ENCODE measurements at places on chromosomes 11 and 22.

- peak; percentile 24 for DNase-seq
These were observed 88.3 kb upstream of the MTMR2 start for GRCh38 chr11:96012086-96012824.

- no peak for DNase-seq
These were observed 9.0 kb downstream of the POLR3H start for GRCh38 chr22:41535244-41535643.

DNA sequence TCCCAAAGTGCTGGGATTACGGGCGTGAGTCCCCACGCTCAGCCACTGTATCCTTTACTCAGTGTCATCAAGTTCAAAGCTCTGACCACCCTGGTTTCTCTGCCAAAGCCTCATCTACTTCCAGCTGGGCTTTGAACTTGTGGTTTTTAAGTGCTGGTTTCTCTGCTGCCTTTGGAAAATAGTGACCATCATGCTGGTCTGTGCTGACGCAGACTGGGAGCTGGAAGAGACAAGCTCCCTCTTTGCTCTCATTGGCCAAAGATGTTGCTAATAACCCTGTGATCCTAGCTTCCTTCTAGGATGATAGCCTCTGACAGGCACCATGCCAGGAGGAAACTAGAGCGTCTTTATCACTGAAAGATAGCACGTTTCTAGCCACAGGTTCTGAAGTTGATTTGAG is 62.4 kb downstream of the ALX4 start:
- DNase-seq, result no peak

DNA sequence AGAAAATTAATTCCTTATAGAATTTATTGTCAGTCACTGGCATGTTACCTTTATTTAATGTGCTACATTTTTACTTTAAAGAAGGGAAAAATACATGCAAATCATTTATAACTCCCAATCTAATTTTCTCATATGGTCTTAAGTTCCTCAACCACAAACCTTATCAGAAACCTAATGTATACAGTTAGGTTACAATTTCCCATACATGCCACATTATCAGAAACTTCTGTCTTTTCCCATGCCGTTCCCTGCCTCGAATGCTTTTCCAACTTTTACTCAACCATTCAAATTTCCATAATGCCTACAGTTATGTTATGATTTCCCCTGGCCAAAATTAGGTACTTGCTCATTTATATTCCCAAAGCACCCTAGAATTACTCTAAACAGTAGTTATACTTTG is 13.5 kb downstream of the RSF1 start:
- DNase-seq, result no peak

DNA sequence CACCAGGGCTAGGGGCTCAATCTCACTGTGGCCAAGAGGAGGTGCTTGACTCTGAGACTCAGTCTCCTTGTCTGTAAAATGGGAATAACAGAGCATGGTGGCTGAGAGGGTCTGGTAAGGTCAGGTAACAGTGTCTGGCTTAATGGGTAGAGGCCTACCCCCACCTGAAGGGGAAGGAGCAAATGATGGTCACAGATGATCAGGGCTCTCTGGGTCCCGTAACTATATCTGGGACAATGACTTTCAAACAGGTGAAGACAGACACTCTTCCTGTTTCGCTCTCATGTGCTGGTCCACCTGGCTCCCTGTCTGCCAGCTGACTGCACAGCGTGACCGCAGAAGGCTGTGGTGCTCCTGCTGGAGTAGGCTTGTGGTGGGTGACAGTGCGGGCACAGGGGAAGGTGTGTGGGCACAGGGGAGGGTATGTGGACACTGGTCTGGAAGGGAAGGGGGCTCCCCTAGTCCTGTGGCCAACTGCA is 4.0 kb downstream of the A4GALT start:
- DNase-seq, result no peak

- DNase-seq, result no peak
These were observed 1.5 kb downstream of the TMEM121B start for GRCh38 chr22:17119481-17120202.

- no peak for DNase-seq
These were observed 568 bp upstream of the CSF2RB start for GRCh38 chr22:36912694-36913426.

- DNase-seq, result no peak
These were observed 7.4 kb upstream of the CCDC34 start for GRCh38 chr11:27370374-27370773.

DNA sequence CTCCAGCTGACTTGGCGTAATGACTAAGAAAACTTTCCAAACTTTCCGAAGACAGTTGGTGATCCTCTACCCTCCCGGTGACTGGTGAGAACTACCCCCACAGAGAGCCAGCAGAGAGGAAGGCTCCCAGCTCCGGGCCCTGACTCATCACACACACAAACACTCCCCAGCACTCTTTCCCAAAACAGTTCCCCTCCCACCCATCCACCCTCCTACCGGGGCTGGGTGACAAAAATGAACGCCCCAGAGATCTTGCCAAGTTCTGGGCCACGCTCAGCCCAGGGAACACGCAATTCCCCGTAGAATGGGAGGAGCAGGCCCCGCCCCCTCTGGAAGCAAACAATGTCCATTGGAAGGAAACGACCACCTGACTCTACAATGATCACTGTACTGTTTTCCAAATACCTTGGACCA is 21.3 kb upstream of the JAM3 start:
- DNase-seq, result no peak

DNA sequence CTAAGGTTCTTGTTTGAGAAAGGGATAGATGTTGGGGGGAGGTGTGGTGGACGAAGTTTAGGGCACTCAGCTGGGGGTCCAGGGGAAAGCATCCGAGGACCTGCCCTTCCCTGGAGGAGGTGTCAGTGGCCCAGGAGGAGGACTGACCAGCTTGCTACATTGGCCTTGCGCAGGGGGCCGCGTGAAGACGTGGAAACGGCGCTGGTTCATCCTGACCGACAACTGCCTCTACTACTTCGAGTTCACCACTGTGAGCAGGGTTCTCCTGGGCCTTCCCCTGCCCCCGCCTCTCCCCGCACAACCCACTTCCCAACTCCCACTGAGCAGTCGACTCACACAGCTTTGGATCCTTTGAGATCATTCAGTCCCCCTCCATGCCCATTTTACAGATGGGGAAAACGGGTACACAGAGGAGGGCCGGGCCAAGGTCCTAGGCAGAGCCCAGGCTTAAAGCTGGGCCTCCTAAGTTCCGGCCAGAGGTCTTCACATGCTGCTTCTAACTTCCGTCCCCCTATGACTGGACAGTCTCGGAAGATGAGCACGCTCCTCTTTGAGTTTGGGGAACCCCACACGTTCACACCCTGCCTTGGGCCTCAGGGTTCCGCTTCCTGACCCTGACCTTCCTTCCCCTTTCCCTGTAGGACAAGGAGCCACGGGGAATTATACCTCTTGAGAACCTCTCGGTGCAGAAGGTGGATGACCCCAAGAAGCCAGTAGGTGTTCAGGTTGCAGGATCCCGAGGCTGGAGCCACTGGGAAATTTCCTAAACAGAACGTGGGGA is 28.7 kb downstream of the CYTH4 start:
- DNase-seq, result no peak

DNA sequence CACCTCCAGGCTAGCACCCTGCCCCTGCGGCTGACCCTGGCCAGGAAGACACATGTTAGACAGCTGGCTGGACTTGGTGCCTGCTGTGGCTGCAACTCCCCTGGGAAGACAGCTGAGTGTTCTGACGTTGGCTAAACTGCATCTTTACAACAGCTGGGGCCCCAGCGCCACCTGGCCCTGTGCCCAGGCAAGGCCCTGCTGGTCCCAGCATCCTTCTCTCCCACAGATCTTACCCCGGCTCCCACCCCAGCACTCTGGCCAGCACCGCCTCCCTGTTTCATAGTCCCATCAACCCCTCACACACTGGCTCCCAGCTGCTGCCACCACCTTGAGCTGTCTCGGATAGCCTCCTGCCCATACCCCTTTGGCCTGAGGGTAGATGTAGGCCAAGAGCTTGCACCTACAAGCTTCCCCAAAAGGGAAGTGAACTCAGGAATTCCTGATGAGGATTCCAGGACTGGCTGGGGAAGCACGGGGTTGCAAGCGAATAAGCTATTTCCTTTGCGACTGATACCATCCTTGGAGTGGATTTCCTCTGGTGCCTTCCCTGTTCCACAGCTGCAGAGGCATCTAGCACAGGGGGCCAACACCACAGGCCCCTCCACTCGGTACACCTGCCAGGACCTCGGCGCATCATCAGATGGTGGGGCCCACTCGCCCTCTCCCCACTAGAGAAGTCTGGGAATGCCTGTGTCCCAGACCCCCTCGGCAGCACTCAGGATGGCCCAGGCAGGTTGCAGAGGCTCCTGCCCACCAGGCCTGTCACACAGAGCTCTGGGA is 28.5 kb downstream of the RSPH14 start:
- DNase-seq, result no peak

- no peak for DNase-seq
These were observed 101.3 kb downstream of the TBC1D22A start for GRCh38 chr22:46863794-46864193.

- DNase-seq, result no peak
These were observed 92.9 kb downstream of the RPS6KA4 start for GRCh38 chr11:64451856-64452255.

GRCh38 chr11:114042234-114042633 is 17.3 kb upstream of the ZBTB16 start:
- no peak for DNase-seq

GRCh38 chr22:42275970-42276369 is 5.5 kb upstream of the TCF20 start:
- no peak for DNase-seq

DNA sequence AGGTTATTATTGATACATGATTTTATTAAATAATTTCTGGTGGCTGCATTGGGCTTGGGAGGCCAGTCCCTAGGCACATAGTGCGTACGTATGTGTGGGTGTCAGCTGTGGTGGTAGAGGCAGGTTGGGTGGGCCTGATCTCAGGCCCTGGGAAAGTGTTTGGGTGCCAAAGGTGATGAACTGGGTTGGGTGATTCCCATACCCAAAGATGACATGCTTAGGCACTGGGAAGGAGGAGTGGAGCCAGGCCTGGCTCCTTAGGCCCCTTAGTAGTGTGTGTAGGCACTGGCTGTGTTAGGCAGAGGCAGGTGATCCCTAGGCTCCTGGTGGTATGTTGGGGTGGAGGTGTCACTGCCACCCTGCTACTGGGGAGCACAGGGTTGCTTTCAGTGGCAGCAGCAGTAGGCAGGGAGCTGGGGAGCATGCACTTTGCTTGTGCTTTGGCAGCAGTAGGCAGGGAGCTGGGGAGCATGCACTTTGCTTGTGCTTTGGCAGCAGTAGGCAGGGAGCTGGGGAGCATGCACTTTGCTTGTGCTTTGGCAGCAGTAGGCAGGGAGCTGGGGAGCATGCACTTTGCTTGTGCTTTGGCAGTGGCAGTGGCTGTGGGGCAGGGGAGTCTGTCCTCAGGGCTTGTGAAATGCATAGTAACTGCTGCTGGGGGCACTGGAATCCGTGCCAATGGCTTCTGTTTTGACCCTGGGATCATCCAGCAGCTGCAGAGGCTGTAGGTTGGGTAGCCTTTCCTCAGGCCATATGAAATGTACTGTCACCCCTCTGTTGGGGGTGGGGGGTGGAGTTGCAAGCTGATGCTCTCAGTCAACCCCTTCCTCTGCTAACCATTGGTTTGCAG is 84.4 kb downstream of the RRM1 start:
- DNase-seq, result no peak

DNA sequence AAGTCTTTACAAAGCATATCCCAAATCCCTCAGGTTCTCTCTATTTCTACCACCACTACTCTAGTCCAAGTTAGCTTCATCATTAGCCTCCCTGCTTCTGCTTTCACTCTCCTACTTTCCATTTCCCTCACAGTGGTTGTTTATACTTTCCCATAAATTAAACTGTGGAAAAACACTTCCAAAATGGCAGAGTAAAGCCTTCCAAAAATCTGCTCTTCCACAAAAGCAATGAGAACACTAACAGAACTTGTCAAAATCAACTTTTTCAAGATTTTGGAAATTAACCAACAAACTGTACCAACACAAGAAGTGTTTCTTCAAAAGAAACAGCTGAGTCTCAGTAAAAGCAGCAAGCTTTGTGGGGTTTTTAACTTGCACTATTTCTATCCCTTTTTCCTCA is 71.8 kb downstream of the TTC28 start:
- no peak for DNase-seq

DNA sequence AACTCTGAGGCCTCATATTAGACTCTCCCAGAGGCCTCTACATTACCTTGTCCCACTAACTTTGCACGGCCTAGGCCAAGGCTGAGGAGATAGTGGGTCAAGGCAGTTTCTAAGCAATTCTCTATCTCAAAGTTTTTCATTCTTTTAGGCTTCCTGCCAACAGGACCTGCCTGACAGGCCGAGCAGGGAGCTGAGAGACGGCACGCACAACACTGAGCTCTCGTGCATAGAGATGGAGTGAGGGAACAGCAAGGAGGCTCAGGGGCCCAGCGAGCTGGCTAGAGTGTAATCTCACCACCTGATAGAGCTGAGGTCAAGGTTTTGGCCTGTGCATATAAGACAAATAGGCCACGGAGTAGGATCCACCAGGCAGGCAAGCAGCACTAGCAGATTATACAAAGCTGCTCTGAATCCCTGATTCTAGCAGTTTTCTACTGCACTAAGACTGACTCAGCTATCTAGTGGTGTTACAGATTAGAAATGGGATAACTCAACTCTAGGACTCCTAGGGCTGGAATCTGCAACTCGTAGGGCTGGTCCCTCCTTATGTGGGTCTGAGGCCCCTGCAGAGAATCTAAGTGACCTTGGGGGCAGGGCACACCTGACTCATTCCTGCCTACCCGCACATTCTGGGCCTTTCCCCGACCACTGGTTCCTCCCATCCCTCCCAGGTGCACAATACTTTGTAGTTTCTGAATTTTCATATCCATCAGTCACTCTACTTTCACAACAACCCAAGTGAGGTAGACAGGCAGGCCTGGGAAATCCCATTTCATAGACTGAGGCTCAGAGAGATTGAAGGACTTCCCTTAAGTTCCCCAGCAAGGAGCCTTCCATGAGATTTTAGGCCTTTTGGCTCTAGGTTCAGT is 1.7 kb downstream of the CYB5R2 start:
- no peak for DNase-seq

- no peak for DNase-seq
These were observed 367.6 kb downstream of the TBC1D22A start for GRCh38 chr22:47129902-47130635.

DNA sequence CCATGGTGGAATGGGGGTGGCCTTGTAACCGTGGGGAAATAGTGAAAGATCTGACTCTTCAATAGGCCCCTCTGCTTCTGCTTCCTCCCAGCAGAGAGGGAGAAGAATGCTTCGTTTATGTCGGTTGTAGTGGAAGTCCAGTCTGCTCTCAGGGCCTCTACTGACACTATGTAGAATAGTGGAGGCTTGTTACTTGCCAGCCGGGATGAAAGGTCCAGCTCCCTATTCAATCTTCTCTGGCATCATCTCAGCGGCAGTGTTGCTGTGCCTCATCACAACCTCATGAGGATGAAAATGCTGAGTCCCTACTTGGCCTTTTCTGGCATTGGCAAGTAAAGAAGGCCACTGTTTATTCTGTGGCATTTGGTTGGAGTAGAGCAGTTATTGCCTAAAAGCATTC is 820.9 kb upstream of the TENM4 start:
- DNase-seq, result no peak

- DNase-seq, result no peak
These were observed 32.0 kb upstream of the YWHAH start for GRCh38 chr22:31912407-31912743.

- DNase-seq, result no peak
These were observed 60.2 kb upstream of the SORL1 start for GRCh38 chr11:121391914-121392313.
